Epithelial cell of alveolus of lung (primary cell): ENCODE measurements at places on chromosomes 16 and 17. TPM values are rescaled to one million over a fixed set of nuclear protein-coding genes. Genes with fewer than 3 reads are reported as not detected.

The GCGR gene
- not detected in 2 replicates for total RNA-seq

The GINS2 gene
- 3.8 and 12.4 TPM in 2 replicates for total RNA-seq

The KDM8 gene
- 5.4 and 5.7 TPM in 2 replicates for total RNA-seq

The CEP295NL gene
- 0.13 TPM in 1 of 2 replicates, not detected in the other for total RNA-seq

The CLEC18B gene
- total RNA-seq: not detected in 2 replicates

The PHKB gene
- total RNA-seq: 27.5 and 31.8 TPM in 2 replicates

The SPEM1 gene
- not detected in 2 replicates for total RNA-seq

The FOXJ1 gene
- total RNA-seq: not detected in 2 replicates

The ALOX15B gene
- total RNA-seq: 0.80 and 0.91 TPM in 2 replicates

The SRCIN1 gene
- not detected in 2 replicates for total RNA-seq

The PLXDC1 gene
- 0.08 TPM in 1 of 2 replicates, not detected in the other for total RNA-seq

The AGRP gene
- total RNA-seq: not detected in 2 replicates
